ENCODE measurements at places on chromosomes 5 and 9. TPM values are rescaled to one million over a fixed set of nuclear protein-coding genes. Genes with fewer than 3 reads are reported as not detected.

The PCDHGA11 gene
- total RNA-seq: 9.3 TPM

The ACTBL2 gene
- not detected for total RNA-seq

The PTGER4 gene
- 72.3 TPM for total RNA-seq

The PAIP1 gene
- 62.8 TPM for total RNA-seq

The CANX gene
- total RNA-seq: 259 TPM

The ZFP37 gene
- total RNA-seq: 3.3 TPM

Measured in tibial nerve (tissue), 4 donors.